ENCODE measurements at places on chromosomes 12 and 14.

DNA sequence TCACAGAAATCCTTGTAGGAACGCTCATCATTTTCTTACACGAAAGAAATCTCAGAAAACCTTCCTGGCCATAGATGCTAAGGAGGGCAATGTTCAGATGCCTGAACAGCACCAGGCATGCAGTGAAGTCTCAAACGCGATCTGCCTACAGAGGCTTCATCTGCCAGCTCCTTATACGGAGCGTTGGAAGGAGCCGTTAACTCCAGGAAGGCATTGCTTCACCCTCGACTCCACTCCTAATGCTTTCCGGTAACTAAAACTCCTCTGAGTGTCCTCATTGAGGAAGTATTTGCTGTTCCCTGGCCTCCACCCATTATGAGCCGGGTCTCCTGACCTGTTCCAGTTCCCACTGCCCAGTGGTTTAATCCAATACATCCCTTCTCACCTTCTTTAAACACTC lies 502.7 kb downstream of the BCL11B start:
- DNase-seq: no peak

DNA sequence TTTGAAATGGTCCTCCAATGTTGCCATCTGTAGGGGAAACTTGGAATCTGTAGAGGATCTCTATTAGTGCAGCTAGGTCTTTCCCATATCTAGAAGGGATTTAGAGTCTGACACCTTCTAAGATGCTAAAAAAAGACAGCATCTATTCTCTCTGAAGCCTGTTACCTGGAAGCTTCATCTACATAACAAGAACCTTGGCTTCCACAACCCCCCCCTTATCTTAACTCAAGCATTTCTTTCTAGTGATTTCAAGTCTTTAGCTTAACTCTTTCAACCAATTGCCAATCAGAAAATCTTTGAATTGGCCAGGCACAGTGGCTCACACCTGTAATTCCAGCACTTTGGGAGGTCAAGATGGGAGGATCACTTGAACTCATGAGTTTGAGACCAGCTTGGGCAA lies 543.3 kb downstream of the TRHDE start:
- no peak for DNase-seq

GRCh38 chr14:102195446-102195845 lies 55.7 kb downstream of the WDR20 start:
- DNase-seq: no peak

DNA sequence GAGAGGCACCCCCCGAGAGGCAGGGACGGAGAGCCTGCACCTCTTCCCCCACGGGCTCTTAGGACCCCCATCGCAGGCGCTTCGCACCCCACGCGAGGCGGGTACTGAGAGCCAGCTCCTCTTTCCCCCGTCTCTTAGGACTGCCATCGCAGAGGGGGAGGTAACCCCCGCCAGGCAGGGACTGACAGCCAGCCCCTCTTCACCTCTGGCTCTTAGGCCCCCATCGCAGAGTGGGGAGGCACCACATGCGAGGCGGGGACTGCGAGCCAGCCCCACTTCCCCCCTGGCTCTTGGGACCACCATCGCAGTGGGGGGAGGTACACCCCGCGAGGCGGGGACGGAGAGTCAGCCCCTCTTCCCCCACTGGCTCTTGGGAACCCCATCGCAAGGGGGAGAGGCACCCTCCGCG lies 46.1 kb downstream of the DDX11 start:
- no peak for DNase-seq

GRCh38 chr12:71439362-71439612 lies 311 bp upstream of the LGR5 start:
- no peak for DNase-seq

DNA sequence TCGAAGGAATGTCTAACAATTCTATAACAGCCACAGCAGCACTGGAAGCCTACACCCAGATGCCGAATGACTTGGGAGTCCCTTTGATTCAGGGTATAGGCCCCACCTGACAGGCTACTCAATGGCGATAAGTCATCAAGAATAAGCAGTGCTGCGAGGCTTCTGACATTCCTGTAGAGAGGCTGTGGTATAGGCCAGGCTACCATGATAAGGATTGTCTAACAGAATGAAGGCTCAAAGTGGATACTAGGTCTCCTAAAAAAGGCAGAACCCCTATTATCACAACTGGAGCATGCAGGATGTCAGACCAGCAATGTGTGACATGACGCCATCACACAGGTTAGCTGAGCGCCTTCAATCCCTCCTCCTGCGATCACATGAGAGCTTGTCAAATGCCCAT lies 53.2 kb downstream of the ZFP36L1 start:
- no peak for DNase-seq

DNA sequence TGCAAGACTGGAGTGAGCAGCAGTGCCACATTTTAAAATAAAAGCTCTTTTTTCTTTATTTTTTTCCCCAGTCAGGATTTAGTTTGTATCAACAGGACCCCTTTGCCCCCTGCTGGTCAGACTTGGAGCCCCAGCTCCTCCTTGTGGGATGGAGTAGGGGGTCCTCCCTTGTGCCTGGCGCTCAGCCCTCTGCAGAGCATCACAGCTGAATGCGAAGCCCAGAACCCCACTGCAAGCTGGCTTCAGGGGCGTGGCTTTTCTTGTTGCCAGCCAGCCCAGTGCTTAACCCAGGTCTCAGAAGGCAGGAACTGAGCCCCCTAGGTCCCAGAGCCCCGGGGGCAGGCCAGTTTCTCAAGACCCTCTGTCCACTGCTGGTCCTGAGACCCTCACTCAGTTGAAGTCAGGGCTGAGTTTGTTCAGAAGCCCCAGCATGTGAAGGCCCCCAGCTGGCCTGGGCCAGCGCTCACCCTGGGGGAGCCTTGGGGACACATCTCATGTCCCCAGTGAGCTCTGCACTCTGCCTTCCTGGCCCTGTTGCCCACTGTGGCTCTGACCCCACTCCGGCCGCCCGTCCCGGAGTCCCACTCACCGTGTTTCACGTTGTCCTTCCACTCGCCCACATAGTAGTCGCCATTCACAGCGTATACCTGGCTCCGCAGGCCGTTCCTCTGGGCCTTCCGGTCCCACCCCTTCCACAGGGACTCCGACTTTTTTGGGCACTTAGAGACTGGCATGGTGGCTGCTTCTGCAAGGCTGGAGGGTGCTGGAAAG lies 519 bp downstream of the MORN3 start:
- no peak for DNase-seq

GRCh38 chr14:71753126-71753830 lies 179.0 kb upstream of the RGS6 start:
- DNase-seq: peak; percentile 90

- DNase-seq: no peak
Observed at GRCh38 chr14:99995700-99996356, 69.4 kb upstream of the EVL start.

- DNase-seq: no peak
Observed at GRCh38 chr12:9607716-9608115, at the start of gene KLRB1. KLRB1 (minus strand) TSS chr12:9607916; CDS start chr12:9607839, 77 bp downstream.

- no peak for DNase-seq
Observed at GRCh38 chr12:59407799-59408198, 188.0 kb upstream of the SLC16A7 start.

- no peak for DNase-seq
Observed at GRCh38 chr14:90655829-90656228, 160.4 kb downstream of the TTC7B start.

- DNase-seq: no peak
Observed at GRCh38 chr12:131758016-131758739, 47.3 kb downstream of the SFSWAP start.

GRCh38 chr12:19074700-19075099 lies 54.8 kb upstream of the PLEKHA5 start:
- no peak for DNase-seq

GRCh38 chr12:89162589-89163261 lies 189.6 kb downstream of the DUSP6 start:
- DNase-seq: peak; percentile 63

DNA sequence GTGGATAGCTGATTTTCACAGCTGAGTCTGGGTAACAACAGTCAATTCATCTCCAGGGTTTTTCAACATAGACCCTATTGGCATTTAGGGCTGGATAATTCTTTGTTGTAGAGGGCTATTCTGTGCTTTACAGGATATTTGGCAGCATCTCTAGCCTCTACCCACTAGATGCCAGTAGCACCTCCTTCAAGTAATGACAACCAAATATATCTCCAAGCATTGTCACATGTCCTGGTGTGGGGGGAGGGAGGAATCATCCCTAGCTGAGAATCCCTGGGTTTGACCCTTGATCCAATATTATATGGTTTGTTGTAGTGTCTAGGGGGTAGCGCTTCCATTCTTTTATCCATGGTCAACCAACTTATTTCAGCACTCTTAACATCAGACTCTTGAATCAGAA lies 157.2 kb downstream of the ANO4 start:
- DNase-seq: no peak

DNA sequence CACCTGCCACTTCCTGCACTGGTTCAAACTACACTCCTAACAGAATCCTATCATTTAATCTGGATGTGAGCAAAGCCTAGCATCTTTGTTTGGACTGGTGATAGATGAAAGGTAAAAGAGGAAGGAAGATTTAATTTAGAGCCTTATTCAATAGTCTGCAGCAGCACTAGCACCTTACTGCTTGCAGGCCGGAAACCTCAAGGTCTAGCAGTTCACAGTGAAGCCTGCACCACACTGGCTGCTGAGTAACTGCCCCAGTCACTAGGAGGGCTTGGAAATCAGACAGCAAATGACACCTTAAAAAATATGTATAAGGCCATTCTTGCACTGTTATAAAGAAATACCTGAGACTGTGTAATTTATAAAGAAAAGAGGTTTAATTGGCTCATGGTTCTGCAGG lies 358.0 kb downstream of the DAD1 start:
- no peak for DNase-seq

DNA sequence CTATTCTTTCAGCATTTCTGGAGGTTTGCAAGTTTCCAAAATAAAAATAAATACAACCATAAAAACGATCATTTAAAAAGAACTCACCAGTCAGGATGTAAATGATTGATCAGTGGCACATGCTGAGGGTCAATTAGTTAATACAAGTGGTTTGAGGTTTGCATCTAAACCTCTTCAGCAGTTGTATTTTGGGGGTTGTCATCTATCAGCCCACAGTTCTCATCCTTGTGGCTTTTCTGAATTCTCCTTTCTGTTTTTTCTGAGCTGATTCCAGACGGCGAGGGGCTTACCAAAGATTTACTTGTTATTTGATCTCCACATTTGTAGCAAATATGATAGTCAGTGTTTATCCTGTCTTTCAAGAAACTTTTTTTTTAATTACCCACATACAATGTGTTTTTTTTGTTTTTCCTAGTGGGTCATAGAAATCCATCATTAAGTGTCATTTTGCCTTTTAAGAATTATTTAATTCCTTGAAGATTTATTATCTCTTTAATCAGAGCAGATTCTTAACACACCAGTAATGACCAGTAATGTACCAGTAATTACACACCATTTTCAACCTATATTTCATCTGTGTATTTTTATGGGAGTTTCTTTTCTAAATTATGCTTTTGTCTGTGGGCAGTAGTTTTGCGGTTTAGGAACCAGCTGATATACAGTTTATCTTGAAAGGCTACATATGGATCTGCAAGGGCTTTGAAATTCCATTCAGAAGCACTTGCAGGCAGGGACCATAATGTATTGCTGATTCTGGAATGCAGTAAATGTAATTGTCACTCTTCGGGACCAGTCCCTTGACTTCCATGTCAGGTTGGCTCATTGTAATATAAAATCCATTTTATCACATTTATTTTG lies 56.3 kb upstream of the DAAM1 start:
- DNase-seq: no peak

DNA sequence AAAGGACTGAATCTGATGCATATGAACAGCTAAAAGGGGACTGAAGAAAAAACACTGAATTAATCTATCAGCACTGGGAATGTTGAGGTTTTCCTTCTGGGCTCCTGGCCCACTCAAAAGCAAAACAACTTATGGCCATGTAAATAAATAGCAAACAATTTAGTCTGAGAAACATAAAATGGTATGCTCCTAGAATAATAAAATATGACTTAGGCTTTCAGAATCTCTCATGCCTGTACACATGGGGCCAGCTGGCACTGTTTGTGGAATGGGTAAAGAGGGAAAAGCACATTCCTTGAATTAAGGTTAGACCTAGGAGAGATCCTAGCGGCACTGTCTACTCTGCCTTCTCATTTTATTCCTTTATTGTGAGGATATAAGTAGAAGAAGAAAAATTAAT lies 6.2 kb downstream of the KLHDC2 start:
- DNase-seq: no peak

GRCh38 chr12:67052981-67053380 lies 216.2 kb upstream of the CAND1 start:
- DNase-seq: no peak

DNA sequence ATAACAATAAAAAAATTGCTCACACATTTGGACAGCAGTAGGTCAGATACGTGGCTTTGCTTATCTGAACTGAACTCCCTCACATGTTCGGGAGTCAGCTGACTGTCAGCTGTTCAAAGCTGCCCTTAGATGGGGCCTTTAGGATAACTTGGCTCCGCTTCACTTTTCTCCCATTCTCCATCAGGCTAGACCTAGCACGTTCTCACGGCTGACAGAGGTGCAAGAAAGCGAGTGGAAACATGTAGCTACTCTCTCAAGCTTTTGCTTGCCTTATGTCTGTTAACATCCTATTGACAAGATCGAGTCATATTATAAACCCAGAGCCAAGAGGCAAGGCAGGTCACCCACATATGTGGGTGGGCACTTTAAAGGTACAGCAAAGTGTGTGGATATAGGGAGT lies 112.0 kb upstream of the PDZRN4 start:
- no peak for DNase-seq

DNA sequence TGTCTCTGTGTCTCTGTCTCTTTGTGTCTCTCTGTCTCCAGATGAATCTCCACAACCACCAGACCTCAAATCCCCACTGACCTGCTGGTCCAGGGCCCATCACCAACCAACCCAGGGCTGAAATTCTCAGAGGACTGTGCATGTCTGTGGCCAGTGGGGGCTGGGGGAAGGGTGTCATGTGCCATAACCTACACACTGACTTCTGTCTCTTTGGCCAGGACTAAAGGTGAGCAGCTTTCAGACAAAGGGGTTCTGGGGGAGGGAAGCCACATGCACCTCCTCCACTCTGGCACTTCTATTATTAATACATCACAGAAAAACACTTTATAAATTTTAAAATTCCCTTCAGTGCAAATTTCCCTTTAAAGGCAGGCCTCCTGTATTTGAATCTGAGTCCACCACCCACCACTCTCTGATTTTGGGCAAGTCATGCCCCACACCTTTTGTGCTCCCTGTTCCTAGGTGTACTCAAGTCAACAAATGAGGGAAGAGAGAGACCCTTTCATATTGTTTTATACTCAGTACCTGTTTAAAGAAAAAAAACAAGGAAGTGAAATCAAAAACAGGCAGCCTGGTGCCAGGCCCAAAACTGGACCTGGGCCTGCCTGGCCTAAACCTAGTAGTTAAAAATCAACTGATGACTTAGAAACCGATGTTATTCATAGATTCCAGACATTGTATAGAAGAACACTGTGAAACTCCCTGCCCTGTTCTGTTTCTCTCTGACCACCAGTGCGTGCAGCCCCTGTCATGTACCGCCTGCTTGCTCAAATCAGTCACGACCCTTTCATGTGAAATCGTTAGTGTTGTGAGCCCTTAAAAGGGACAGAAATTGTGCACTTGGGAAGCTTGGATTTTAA lies 80.2 kb downstream of the TUNAR start:
- DNase-seq: no peak

DNA sequence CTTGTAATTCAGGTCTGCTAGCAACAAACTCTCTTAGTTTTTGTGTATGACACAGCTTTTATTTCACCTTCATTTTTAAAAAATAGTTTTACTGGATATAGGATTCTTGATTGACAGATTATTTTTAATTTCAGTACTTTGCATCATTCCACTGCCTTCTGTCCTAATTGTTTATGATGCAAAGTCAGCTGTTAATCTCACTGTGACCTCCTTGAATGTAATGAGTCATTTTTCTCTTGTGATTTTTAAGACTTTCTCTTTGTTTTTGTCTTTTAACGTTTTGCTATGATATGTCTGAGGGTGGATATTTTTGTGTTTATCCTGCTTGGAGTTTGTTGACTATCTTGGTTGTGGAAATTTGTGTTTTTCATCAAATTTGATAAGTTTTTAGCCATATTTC lies 126.3 kb upstream of the FBXO33 start:
- DNase-seq: no peak

Data from smooth muscle cell of the brain vasculature (primary cell).